ENCODE measurements at places on chromosomes 16 and 17. TPM values are rescaled to one million over a fixed set of nuclear protein-coding genes. Genes with fewer than 3 reads are reported as not detected.

DNA sequence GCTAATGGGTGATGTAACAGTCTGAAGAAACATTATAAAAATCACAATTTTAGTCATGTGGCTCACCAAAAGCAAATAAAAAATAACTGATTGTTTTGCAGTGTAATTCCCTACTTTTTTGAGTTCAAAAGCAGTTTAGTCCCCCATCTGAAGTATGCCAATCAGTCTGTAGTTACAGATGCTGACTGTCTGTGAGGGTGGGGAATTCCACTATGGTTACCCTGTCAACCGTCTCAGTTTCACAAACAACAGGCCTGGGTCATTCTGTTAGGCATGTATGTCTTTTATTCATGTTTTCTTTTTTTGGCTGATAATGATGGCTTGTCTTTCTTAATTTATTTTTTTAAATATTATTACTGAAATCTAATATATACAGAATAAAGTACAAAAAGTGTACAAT is 69.3 kb downstream of the STXBP4 start:
- no peaks in the 10 kb centered on the region for H3K27me3 ChIP-seq
- no peaks in the 10 kb centered on the region for H3K4me1 ChIP-seq
- H3K36me3 ChIP-seq, result peaks cover under 1% of the 10 kb centered on the region
- no peak for DNase-seq
- H3K27ac ChIP-seq, result no peak overlapping the region
- H3K4me3 ChIP-seq, result no peak overlapping the region

Gene TBC1D3D
- 1.1 TPM for total RNA-seq

Gene FOXF1
- not detected for total RNA-seq

DNA sequence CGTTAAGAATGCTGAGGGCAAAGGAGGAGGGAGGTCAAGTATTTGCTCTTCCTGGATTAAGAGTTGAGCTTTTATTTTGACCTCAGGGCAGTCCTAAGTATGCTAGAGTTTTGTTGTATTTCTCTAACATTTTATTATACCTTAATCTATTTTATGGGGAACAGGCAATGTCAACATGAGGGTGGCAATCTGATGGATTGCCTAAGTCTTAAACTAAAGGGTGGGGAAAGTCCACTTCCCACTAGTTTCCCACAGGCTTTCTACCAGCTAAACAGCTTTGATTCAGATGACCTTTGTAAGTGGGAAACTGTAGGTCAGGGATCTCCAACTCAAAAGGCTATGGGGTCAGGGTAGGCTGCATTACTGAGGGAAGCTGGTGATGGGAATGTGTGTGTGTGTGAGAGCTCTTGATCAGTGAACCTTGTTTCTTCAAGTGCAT is 24.9 kb downstream of the HSD17B2 start:
- peaks cover 45% of the 10 kb centered on the region for H3K4me1 ChIP-seq
- H3K27me3 ChIP-seq, result no peaks in the 10 kb centered on the region
- no peak overlapping the region for H3K4me3 ChIP-seq
- no peaks in the 10 kb centered on the region for H3K36me3 ChIP-seq
- no peak overlapping the region for H3K27ac ChIP-seq

DNA sequence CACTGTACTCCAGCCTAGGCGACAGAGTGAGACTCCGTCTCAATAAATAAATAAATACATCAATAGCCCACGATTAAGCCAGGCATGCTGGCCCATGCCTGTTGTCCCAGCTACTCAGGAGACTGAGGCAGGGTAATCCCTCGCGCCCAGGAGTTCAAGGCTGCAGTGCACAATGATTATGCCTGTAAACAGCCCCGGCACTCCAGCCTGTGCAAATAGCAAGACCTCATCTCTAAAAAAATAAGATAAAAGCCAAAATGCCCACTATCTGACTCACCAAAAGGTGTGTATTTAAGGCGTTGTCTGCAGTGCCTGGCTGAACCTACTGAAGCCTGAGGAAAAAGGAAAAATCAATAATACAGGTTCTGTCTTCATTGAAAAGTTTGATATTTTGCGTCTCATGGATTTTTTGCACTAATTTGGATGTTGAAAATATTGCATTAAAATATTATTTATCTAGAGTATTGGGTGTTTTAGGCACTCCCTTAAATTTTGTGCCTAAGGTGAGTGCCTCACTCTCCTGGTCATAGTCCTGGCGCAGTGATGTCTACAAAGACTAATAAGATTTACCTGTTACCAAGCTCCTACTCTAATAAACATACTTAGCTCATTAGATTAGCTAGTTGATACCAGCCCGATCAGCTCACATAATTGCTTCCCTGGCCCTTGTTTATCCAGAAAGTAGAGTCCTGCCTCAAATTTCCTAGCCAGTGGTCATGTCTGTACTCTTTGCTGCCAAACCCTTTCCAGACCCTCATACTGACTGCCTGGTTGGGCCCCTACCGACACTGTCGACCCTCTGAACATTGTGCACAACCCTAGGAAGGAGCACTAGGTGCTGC is 24.7 kb upstream of the TOB1 start:
- H3K36me3 ChIP-seq, result no peaks in the 10 kb centered on the region
- no peak overlapping the region for H3K4me3 ChIP-seq

GRCh38 chr16:397736-398332 is 835 bp downstream of the NME4 start:
- peak overlapping the region; percentile 58 for H3K4me3 ChIP-seq
- H3K4me1 ChIP-seq, result peaks cover 7% of the 10 kb centered on the region
- H3K36me3 ChIP-seq, result peaks cover 15% of the 10 kb centered on the region
- H3K27ac ChIP-seq, result no peak overlapping the region

Gene PPY
- not detected for total RNA-seq

GRCh38 chr17:81922566-81923301 is 4.8 kb upstream of the SIRT7 start:
- H3K4me3 ChIP-seq, result peak overlapping the region; percentile 71
- peak overlapping the region; percentile 81 for H3K27ac ChIP-seq
- H3K4me1 ChIP-seq, result peaks cover 21% of the 10 kb centered on the region
- no peak for DNase-seq

Gene ZNF207
- total RNA-seq, result 167 TPM

- no peak overlapping the region for H3K4me3 ChIP-seq
- no peaks in the 10 kb centered on the region for H3K27me3 ChIP-seq
- no peak overlapping the region for H3K27ac ChIP-seq
- DNase-seq, result no peak
Measured at GRCh38 chr17:27384726-27385125, 71.5 kb upstream of the KSR1 start.

- no peak overlapping the region for H3K4me3 ChIP-seq
- no peaks in the 10 kb centered on the region for H3K36me3 ChIP-seq
- no peaks in the 10 kb centered on the region for H3K27me3 ChIP-seq
- DNase-seq, result peak; percentile 62
- no peak overlapping the region for H3K27ac ChIP-seq
Measured at GRCh38 chr17:41329279-41329948, 13.9 kb upstream of the KRTAP17-1 start.

DNA sequence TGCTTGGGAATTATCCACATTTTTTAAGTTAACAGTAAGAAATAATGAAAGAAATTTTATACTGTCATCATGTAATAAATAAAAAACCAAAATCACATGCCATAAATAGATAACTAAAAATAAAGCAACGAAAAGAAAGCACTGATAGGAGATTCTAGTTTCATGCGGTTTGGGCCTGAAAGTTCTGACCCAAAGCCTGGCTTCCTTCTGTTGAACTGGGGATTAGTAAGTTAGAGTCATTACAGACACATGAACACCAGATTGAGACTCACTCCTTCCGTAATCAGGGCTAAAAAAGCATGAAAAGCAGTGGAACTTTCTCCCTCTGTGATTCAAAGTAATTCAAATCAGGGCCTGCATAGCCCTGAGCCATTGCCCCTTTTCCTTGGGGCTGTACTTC is 13.2 kb upstream of the SLC6A2 start:
- H3K36me3 ChIP-seq, result no peaks in the 10 kb centered on the region
- no peak overlapping the region for H3K27ac ChIP-seq
- no peaks in the 10 kb centered on the region for H3K4me1 ChIP-seq
- H3K27me3 ChIP-seq, result peaks cover 10% of the 10 kb centered on the region

DNA sequence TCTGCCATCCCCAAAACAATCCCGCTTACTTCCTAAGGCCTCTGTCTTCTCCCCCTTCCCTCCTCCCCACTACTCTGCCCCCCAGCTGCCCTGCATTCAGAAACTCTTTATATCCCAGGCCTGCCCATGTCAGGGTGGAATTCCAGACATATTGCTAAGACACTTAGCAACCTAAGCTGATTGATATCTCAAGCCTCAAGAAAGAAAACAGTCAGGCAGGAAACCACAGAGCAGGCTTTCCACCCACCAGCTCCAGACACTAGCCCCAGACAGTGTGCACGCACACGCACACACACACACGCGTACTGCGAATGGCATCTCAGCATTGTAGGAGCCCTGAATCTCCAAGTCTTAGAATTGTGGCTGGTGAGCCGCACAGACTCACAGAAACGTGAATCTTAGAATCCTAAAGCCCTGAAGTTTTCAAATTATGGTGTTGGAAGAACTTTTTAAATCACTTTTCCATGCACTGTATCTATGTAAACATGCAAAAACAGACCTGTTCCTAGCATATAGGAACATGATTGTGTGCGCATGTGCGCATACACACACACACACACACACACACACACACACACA is 8.8 kb upstream of the LPCAT2 start:
- peaks cover 37% of the 10 kb centered on the region for H3K4me1 ChIP-seq
- no peaks in the 10 kb centered on the region for H3K36me3 ChIP-seq
- peak; percentile 49 for DNase-seq
- H3K27ac ChIP-seq, result peak overlapping the region; percentile 57
- H3K27me3 ChIP-seq, result no peaks in the 10 kb centered on the region
- no peak overlapping the region for H3K4me3 ChIP-seq

DNA sequence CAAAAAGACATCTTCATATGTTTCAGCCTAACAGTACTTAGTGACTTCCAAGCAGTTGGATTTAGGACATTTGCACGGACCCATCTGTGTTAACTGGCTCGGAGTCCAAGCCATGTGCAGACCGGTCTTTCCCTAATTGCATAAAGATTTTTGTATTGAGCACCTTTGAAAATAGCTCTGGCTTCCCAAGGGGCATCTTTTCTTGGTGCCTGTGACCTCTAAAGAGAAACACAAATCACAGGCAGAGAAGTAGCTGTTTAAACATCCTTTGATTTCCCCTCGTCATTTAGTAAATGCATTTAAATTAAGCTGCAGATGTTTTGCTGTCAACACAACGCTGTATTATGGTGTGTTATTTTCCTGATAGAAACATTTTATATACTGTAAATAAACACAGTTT is 288.2 kb upstream of the SALL1 start:
- H3K4me3 ChIP-seq, result no peak overlapping the region
- H3K27ac ChIP-seq, result no peak overlapping the region
- no peak for DNase-seq

DNA sequence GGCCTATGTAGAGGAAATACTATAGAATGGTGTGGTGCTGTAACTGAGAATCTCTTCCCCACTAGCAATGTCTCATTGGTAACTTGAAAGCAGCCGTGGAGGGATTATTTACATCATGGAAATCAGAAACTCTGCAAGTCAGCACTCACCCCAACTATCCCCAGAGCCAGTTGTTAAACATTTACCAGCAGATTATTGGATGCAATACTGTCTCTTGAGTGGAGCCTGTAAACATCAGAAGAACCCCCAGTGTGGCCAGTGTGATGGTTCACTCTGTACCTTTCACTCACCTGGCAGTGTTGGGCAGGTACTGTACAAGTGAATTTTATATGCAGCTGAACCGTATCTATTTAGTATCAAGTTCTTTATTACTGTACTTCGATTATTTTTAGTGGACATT is 299.8 kb upstream of the SALL1 start:
- no peaks in the 10 kb centered on the region for H3K4me1 ChIP-seq
- H3K27ac ChIP-seq, result no peak overlapping the region
- no peak overlapping the region for H3K4me3 ChIP-seq
- H3K36me3 ChIP-seq, result no peaks in the 10 kb centered on the region
- no peak for DNase-seq

DNA sequence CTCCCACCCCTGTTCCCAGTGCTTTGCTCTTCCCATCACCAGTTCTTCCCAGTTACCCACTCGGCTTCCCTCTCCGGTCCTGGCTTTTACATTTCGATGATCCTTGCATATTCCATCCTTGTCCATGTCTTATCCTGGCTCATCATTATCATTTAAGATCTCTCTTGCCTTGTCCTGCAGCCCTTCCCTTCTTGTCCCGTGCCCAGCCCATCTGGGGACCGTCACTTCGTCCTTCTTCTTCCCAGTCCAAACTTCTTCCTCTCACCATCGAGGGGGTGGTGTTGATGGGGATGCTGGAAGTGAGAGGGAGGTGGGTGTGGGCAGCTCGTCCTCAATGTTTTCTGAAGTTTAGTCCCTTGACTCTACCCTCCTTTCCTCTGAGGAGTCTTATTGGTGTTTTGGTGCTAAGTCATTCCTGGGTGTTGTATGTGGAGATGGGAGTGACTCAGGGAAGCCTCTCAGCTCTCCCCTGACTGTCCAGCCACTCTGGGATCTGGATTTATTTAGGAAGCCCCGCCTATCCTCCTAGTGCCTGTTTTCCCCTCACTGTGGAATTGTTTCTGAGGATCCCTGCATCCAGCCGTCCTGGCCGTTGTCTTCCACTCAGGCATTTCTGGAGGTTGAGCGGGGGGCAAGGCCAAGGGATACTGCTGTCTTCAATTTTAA is 975 bp downstream of the SNX29 start:
- no peaks in the 10 kb centered on the region for H3K27me3 ChIP-seq
- H3K4me3 ChIP-seq, result peak overlapping the region; percentile 87
- peak overlapping the region; percentile 86 for H3K27ac ChIP-seq
- H3K36me3 ChIP-seq, result peaks cover 24% of the 10 kb centered on the region
- peaks cover 30% of the 10 kb centered on the region for H3K4me1 ChIP-seq

GRCh38 chr17:73189417-73190099 is 3.3 kb upstream of the COG1 start:
- no peak overlapping the region for H3K27ac ChIP-seq
- H3K4me3 ChIP-seq, result no peak overlapping the region
- no peaks in the 10 kb centered on the region for H3K27me3 ChIP-seq
- peak; percentile 42 for DNase-seq
- H3K36me3 ChIP-seq, result peaks cover 7% of the 10 kb centered on the region

- peak overlapping the region; percentile 96 for H3K4me3 ChIP-seq
- peak overlapping the region; percentile 95 for H3K27ac ChIP-seq
- H3K36me3 ChIP-seq, result peaks cover 18% of the 10 kb centered on the region
- H3K27me3 ChIP-seq, result no peaks in the 10 kb centered on the region
- no peak for DNase-seq
- H3K4me1 ChIP-seq, result peaks cover 13% of the 10 kb centered on the region
Measured at GRCh38 chr16:1310832-1311200, 1.4 kb downstream of the UBE2I start.

DNA sequence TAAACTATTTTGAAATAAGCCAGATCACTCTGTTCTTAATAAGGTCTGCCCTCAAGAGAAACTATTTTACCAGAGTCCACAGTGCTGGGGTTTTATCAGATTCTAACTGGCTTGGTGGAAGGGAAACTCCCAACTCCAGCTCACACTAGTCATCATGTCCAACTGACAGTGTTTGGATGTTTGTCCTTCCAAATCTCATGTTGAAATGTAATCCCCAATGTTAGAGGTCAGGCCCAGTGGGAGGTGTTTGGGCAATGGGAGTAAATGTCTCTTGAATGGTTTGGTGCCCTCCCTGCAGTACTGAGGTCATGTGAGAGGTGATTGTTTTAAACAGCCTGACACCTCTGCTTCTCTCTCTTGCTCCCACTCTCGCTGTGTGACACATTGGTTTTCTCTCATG is 1301.0 kb upstream of the CDH8 start:
- no peak overlapping the region for H3K27ac ChIP-seq
- H3K36me3 ChIP-seq, result no peaks in the 10 kb centered on the region
- H3K4me1 ChIP-seq, result no peaks in the 10 kb centered on the region

- DNase-seq, result no peak
- H3K27me3 ChIP-seq, result no peaks in the 10 kb centered on the region
- no peak overlapping the region for H3K4me3 ChIP-seq
- peaks cover 24% of the 10 kb centered on the region for H3K36me3 ChIP-seq
- no peaks in the 10 kb centered on the region for H3K4me1 ChIP-seq
Measured at GRCh38 chr17:75503976-75504346, 11.4 kb downstream of the CASKIN2 start.

Gene FN3K
- 4.0 TPM for total RNA-seq
